ENCODE measurements at places on chromosomes 12 and 14.
A peak's percentile ranks its signal among the peaks of the same experiment; 100 is the strongest.

DNA sequence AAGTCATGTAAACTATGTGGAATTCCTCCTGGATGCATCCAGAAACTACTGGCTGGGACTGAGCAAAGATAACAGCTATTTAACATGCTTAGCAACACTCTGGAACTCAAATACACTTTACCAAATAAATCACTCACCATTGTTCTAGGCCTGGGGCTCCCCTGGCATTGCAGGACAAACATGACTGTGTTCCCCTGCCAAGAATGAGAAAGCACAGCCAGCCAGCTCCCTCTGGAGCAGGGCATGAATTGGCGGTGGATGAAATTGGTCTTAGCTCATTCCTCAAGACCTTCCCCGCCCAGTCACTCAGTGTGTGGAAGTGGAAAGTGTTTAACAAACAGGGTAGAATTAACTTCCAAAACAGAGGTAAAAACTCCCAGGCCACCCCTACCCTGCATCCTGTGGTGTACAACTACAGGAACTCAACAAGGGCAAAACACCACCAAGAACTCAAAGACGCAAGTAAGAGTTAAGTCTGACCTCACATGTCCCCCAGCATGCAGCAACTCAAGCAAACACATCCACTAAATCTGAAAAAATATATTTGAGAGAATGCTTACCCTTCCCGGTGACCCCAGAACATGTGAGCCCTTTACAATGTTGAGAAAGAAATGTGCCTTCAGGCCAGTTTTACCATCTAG is 58.4 kb upstream of the BDKRB2 start:
- no peaks in the 10 kb centered on the region for H3K36me3 ChIP-seq

GRCh38 chr14:69719501-69719951 is 47.4 kb upstream of the SRSF5 start:
- H3K27me3 ChIP-seq, result no peaks in the 10 kb centered on the region
- H3K27ac ChIP-seq, result peak overlapping the region; percentile 7
- H3K4me3 ChIP-seq, result no peak overlapping the region
- H3K36me3 ChIP-seq, result no peaks in the 10 kb centered on the region
- DNase-seq, result peak; percentile 50
- peaks cover 13% of the 10 kb centered on the region for H3K4me1 ChIP-seq

DNA sequence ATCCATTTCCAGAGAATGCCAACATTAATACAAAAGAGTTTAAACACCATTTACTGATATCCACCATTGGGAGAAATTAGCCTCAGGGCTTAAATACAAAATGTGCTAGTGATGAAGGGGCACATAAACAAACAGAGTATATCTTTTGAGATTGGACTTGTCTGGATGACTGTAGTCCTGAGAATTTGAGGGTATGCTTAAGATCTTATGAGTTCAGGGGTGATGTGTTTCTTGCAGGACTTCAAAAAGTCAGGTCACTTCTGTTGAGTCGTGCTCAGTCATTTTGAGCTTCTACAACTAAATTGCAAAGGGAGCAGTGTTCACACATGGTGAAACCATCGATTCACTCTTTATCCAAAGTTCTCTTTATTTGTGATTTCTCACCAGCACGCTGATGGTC is 425.7 kb downstream of the ATP23 start:
- DNase-seq, result no peak
- no peaks in the 10 kb centered on the region for H3K36me3 ChIP-seq
- H3K27ac ChIP-seq, result no peak overlapping the region
- H3K4me1 ChIP-seq, result peaks cover 7% of the 10 kb centered on the region
- no peak overlapping the region for H3K4me3 ChIP-seq

DNA sequence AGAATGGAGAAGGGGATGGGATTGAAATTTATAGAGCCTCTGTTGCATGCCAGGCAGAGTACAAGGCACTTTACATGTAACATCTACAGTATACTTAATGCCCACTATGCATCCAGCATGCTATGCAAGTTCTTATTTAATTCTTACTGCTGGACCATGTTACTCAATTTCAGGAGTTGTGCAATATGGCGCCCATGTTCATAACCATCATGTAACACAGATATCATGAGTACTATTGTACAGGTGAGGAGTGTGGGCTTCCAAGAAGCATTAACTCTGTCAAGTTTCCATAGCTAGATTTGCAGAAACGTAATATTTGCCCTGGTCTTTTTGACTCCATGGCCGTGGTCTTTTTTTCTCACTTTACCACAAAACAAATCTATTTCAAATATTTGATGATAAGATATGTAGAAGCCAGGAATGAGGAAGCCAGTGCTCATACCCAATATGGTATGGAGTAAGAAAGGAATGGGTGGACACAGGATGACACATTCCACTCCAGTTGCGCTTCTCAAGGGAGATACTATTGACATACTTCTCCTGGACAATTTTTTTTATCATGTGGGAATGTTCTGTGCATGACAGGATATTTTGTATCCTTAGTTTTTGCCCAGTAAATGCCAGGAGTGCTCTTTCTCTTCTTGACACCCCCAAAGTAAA is 191.8 kb downstream of the C12orf75 start:
- H3K36me3 ChIP-seq, result no peaks in the 10 kb centered on the region
- no peak for DNase-seq
- H3K4me3 ChIP-seq, result no peak overlapping the region
- no peaks in the 10 kb centered on the region for H3K27me3 ChIP-seq

GRCh38 chr12:109930028-109930800 is 30.1 kb downstream of the TCHP start:
- DNase-seq, result no peak
- H3K27me3 ChIP-seq, result no peaks in the 10 kb centered on the region
- no peaks in the 10 kb centered on the region for H3K36me3 ChIP-seq

Data from hepatocyte (in vitro differentiated cells).